ENCODE measurements at places on chromosomes 1 and 21. TPM values are rescaled to one million over a fixed set of nuclear protein-coding genes. Genes with fewer than 3 reads are reported as not detected.

GRCh38 chr1:41751804-41752513 is 166.8 kb downstream of the HIVEP3 start:
- DNase-seq: no peak

- peak; percentile 85 for DNase-seq
These were observed 5.8 kb downstream of the RAP1GAP start for GRCh38 chr1:21663248-21663950.

GRCh38 chr1:163565166-163565565 is 243.4 kb downstream of the NUF2 start:
- DNase-seq: no peak

PALMD gene
- total RNA-seq: 212 TPM

C1QB gene
- 531 TPM for total RNA-seq

OXCT2 gene
- 0.87 TPM for total RNA-seq

LHX8 gene
- total RNA-seq: not detected

TFF3 gene
- total RNA-seq: 5.5 TPM

DNA sequence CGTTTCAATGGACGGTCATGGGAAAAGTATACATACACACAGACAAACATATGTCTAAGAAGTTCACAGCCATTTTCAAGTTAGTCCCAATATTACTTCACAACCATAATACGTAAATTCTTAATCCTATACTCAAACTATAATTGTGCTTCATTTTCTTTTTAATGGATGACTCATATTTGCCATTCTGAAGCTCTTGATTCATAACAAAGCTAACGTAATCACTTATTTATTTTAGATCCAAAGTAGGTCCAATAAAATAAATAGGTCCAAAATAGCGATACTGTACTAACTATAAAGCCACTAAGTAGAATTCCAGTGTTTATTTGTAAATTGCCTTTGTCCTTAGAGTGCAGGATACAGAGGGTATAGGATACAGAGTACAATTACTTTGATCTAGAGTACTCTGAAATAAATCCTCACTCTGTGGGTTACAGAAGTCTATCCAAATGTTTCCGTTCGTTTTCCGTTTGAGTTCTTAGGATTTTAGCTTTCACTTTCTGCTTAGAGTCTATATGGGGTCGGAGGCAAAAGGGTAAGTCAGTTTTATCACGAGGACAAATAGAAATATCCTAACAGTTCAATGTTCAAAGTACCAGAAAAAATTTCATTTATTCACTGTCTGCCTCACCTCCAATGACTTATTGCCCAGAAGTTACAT is 8.8 kb upstream of the C1orf115 start:
- DNase-seq: no peak

PDPN gene
- total RNA-seq: 66.3 TPM

DNA sequence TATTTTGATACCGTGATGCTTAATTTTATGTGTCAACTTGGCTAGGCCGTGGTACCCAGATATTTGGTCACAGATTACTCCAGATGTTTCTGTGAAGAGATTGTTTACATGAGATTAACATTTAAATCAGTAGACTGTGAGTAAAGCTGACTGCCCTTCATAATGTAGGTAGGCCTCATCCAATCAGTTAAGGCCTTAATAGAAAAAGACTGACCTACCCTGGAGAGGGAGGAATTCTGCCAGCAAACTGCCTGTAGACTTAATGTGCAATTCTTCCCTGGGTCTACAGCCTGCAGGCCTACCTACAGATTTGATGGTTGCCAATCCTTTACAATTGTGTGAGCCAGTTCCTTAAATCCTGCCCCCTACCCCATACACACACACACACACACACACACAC is 4.3 kb downstream of the SETSIP start:
- DNase-seq: no peak

All from mesenteric fat pad (tissue), 1 donor.